ENCODE measurements at places on chromosomes 6 and 20.

DNA sequence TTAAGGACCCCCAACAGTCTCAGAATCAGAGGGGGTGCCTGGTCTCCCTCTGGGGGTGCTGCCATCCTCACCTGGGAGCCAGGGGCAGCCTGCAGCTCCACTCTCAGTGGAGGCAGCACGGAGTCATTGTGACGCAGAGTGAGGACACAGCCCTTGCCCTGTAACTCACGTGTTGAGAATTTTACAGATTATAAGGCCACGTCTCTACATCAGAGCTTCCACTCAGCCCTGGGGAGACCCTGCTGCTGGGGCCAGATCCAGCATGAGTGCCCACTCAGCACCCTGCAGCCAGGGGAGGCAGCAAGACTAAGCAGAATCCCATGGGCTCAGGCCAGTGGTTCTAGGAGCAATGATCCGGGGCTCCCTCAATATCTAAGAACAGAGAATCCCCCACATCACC, 137.4 kb upstream of the AFDN start:
- DNase-seq = no peak

DNA sequence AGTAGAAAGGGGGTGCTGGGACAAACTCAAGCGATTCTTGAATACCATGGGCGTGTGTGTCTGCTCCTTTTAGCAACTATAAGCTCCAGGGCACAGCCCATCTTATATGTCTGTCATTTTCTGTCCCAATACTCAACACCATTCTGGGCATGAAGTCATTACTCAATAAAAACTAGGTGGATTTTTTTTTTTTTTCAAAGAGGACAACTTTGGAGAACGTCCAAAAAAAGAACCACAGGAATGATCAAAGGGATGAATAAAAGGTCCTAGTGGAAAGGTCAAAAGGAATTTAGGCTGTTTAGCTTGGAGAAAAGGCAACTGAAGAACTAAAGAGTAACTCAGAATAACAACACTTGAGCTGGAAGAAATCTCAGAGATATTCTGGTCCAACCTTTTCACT, 24.4 kb downstream of the UQCC1 start:
- no peak for DNase-seq

DNA sequence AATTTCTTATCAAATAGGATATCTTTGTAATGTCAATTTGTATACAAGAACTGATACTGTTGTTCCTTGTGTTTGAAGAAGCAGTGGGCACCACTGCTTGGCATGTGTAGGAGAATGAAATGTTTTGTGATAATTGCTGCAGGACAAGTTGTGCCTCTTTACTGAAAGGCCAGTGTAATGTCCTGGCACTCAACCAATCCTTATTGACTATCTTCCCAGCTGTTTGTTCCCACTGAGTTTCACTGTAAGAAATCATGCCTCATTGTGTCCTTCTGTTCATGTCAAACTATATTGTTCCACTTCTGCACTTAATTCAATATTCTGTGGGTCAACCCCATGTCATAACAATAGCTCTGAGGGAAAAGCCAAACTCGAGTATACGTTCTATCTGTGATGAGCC, 136.1 kb upstream of the FAM83B start:
- no peak for DNase-seq

DNA sequence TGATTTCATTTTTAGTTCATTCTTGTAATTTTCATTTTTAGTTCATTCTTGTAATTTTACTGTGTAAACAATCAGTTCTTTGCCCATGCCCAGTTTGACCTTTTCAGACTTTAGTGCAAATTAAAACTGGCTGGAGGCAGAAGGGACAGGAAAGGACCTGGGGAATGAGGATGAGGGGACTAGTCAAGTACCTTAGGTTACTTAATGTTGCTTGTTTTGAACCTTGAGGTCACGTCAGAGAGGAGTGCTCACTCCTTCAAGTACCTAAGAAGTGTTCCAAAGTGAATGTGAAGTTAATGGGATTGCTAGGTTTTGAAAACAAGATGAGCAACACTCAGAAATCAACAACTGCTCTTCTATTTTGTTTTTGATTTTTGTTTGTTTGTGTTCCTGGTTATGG, 82.5 kb downstream of the FOXO3 start:
- no peak for DNase-seq

- DNase-seq = no peak
Observed at GRCh38 chr6:131792091-131792496, 15.7 kb upstream of the ENPP1 start.

DNA sequence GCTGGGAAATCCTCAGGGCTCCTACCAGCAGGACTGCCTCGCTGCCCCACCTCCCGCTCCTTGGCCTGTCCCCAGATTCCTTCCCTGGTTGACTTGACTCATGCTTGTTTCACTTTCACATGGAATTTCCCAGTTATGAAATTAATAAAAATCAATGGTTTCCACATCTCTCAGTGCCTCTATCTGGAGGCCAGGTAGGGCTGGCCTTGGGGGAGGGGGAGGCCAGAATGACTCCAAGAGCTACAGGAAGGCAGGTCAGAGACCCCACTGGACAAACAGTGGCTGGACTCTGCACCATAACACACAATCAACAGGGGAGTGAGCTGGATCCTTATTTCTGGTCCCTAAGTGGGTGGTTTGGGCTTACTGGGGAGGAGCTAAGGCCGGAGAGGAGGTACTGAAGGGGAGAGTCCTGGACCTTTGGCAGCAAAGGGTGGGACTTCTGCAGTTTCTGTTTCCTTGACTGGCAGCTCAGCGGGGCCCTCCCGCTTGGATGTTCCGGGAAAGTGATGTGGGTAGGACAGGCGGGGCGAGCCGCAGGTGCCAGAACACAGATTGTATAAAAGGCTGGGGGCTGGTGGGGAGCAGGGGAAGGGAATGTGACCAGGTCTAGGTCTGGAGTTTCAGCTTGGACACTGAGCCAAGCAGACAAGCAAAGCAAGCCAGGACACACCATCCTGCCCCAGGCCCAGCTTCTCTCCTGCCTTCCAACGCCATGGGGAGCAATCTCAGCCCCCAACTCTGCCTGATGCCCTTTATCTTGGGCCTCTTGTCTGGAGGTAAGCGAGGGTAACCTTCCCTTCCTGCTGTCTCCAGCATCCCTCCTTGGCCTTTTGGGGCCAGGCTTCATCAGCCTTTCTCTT, at the start of gene CFB:
Gene CFB, plus strand, starts transcription at position 589 of the 863 bp plus-strand sequence. Its CDS starts 127 bp downstream, at position 716.
- DNase-seq = no peak

GRCh38 chr6:170034294-170034693, 256.6 kb downstream of the DLL1 start:
- no peak for DNase-seq

DNA sequence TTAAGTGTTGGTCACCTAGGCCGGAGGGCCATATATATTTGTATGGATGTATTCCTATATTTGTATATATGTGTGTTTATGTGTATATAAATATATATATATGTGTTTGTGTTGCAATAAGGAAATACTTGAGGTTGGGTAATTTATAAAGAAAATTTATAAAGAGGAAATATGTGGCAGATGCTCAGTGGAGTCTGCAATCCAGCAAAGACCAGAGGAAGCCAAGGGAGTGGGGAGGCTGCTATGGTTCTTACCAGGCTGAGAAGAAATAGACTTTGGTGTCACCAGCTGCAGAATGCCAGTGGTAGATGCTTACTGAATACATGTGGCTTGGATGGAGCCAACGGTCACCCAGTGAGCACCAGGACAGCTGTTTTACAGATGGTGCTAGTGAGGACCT, 97.4 kb upstream of the ELOVL5 start:
- DNase-seq = no peak

DNA sequence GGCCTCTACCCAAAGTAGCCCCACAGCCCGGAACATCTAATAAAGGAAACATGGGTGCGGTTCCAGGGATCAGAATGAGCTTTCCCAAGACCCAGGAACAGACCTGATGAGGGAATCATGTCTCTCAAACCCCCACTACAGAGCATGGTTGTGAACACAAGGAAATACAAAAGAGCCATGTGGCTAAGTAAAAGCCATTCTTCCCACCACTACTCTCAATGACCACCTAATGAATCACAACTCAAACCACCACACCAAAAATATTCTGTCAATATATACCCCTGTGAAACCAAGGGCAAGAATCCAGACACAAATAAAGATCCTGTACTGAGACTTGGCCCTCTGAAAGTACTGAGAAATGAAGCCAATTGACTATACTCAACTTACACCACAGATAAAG, 20.9 kb upstream of the COL21A1 start:
- no peak for DNase-seq

GRCh38 chr6:95081949-95082348, 495.4 kb upstream of the MANEA start:
- no peak for DNase-seq

- DNase-seq = no peak
Observed at GRCh38 chr20:32158943-32159660, 48.4 kb downstream of the PLAGL2 start.

DNA sequence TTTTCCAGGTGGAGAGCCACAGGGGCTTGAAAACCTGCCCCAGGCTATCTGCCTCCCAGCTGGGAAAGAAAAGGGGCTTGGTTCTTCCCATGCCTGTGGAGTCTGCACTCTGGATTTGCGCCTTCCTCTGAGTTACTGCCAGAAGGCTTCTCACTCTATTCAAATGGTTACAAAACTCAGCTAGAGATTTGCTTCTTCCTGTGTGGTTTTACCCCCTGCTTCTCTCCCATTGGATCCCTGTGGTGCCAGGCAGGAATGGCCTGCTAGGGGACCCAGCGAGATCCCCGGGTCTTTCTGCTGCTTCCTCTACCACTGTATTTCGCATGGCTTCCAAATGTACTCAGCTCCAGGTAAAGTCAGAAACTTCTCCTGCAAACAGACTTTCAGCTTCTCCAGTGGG, 192.0 kb upstream of the HS3ST5 start:
- no peak for DNase-seq

GRCh38 chr6:163835439-163836171, 421.1 kb downstream of the QKI start:
- DNase-seq = no peak

- DNase-seq = no peak
Observed at GRCh38 chr6:89525786-89526562, 93.0 kb downstream of the ANKRD6 start.

Data from hematopoietic multipotent progenitor cell treated with erythropoietin and hydrocortisone succinate and interleukin-3 and kit ligand, for 15 days (in vitro differentiated cells).